Motor neuron (in vitro differentiated cells): ENCODE measurements at places on chromosomes 2 and 18.

GRCh38 chr2:105510761-105511528 lies 112.1 kb upstream of the FHL2 start:
- ATAC-seq: no peak

DNA sequence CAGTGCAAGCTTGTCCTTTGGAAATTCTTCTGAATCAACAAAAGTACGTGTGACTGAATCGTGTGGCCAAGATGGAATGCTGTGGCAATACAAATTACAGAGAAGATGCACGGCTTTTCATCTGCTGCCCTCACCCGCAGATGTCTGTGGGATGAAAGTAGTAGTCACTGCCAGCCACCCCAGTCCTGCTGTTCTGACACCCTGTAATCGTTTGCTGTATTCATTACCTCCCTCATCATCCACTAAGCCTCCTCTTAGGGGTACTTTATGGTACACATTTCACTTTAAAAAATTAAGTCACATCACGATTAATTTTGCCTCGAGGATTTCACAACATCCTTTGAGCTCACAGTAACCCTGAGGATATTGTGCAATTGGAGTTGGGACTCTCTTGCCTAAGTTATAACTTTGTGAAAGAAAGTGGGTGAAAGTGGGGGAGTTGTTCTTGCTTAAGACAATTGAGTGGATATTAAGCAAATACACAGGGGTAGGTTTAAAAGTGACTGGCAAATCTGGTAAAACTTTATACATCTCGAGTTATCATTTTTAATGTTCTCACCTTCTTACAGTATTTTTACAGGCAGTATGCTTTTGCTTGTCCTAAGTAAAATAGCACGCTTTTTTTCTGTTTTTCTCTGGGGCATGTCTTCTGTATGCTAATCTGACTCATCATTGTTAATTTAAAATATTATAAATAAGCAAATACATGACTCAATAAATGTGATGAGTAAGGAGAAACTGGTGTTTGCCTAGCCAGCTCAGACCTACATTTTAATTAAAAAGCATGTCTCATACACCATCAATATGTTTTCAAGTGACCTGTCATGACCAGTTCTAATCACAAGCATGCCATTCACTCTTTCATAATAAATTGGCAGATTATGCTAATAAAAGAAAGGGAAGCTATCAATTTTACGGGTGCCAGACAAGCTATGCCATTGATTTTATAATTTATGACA lies 680.9 kb downstream of the IRS1 start:
- ATAC-seq: peak; percentile 91

DNA sequence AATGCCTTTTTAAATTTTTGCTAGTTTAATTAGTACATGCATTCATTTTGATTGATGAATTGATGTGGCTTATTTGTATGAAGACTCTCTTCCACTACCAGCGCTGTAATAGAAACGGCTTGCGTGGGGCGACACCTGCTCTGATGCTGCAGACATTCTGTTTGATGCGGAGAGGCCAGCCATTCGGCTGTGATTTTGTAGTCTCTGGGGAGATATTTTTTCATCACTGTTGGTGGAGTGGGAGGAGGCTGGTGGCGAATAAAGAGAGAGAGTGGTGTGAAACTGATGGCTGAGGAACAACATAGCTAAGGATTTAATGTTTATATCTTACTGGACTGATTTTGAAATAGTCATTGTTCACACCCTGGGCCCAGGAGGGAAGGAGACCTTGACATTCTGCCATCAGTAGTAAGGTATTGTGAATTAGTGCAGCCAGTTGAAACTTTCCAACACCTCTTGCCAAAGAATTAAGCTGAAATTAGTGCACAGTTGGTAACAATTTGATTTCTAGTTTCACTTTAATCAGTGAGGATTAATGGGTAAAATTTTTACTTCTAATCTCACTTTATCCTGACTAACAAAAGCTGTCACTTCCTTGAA lies 224.1 kb downstream of the MTX2 start:
- ATAC-seq: no peak

DNA sequence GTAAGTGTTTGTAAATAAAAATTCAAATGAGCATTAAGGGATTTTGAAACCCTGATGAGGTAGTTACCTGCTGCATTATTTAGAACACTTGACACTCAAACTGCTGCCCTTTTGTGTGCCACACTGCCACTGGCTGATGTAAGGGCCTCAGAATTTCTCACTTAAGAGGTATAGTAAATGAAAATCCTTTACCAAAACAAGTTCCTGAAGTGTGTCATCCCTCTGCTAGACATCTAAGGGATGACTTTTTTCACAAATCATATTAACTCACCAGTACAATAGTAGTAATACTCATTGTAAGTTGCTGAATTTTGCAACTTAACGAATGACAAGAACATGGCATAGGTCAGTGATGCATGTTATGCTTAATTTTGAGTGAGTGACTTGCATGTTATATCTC lies 274.9 kb upstream of the UBE2E3 start:
- ATAC-seq: no peak

DNA sequence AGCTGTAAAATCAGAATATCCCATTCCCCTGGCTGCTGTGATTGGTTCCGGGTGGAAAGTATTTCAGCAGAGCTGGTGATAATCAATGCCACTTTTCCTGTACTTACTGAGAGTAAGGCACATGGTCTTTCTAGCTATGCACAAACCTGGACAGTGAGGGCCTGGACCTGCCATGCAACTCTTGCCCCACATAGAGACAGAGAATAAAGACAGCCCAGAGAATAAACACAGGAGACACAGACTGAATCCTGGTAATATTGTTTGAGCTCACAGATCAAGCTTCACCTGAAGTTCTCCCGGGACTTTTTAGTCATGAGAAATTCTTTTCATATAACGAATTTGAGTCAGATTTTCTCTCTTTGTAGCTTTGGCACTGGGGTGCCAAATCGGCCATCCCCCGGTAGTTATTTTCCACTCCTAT lies 81.9 kb downstream of the ACAA2 start:
- ATAC-seq: no peak

DNA sequence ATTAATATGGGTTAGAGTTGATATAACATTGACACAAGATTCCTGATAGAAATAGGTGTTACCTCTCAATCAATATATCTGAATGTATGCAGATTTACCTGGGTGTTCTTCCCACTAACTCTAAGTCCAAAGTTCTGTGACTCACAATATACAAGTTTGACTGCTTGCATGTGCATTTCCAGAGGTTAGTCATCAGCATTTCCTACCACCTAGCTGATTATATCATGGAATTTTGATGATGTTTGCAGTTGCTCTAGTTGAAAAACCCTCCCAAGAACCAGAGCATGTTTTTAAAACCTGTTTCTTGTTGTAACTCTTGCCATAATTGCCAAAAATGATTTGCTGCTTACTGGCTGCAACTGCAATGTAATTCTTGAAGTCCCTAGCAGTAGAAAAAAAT lies 15.0 kb upstream of the DSG1 start:
- ATAC-seq: no peak

- no peak for ATAC-seq
These were observed 48.7 kb downstream of the INPP5D start for GRCh38 chr2:233108611-233109490.

- no peak for ATAC-seq
These were observed 163.9 kb downstream of the DYSF start for GRCh38 chr2:71617266-71617665.

DNA sequence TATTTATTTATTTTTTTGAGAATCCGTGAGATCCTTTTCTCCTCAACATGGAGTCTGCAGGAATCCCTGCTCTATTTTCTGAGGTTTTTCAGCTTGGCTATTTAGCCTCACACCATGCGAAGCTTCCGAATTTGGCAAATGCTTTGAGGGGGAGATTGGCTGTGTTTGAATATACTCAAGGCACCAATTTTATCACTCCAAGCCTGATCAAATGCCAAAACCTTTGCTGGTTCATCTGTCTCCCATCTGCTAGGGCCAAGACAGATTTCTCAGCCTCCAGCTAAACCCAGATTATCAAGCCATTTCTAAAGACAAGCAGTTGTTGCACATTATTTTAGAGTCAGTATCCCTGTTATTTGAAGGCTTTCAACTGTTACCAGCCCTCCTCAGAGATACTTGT lies 295.7 kb downstream of the XIRP2 start:
- no peak for ATAC-seq

DNA sequence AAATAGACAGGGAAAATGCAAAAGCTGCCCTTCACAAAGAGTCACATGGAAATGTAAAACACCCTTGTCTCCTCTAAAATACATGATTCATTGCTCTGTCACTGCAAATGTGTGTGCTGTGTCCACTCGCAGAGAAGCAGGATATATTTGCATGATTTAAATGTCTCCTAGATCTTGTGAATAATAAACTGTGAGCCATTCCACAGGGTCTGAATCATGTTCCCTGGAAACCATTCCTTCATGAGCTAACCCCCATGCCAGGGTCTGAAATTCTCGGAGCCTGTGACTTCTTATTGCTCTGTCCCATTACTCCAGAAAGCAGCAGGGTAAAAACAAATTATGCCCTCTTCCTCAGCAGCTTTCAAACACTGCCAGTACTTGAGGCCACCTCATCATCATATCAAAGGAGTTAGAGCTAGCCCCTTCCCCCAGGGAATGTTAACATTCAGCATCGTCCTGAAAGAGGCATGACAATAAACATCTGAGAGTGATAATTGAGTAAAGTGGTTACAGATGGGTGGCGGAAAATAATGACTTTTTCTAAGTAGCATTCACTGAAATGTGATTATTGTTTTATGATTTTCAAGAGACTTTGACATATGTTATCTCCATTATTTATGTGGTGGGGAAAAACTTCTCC lies 11.7 kb upstream of the CNGA3 start:
- peak; percentile 92 for ATAC-seq

- no peak for ATAC-seq
These were observed 2.7 kb upstream of the ACTR3 start for GRCh38 chr2:113887009-113887792.

DNA sequence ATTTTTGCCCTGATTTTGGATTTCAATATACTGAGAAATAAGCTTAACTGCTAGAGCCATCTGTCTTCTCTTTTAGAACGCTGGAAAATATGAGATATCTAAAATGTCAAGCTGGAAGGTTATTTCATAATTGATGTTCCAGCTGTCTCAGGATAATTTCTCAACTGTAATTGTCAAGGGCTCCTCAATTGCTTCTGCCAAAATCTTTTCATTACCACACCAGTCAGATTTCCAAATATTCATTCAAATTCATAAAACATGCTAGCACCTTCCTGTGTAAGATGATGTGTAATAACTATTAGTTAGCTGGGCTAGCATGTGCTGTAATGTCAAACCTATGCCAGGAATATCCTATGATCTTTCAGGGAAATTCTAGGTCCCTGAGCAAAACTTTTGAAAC lies 88.1 kb downstream of the TNFRSF11A start:
- no peak for ATAC-seq

DNA sequence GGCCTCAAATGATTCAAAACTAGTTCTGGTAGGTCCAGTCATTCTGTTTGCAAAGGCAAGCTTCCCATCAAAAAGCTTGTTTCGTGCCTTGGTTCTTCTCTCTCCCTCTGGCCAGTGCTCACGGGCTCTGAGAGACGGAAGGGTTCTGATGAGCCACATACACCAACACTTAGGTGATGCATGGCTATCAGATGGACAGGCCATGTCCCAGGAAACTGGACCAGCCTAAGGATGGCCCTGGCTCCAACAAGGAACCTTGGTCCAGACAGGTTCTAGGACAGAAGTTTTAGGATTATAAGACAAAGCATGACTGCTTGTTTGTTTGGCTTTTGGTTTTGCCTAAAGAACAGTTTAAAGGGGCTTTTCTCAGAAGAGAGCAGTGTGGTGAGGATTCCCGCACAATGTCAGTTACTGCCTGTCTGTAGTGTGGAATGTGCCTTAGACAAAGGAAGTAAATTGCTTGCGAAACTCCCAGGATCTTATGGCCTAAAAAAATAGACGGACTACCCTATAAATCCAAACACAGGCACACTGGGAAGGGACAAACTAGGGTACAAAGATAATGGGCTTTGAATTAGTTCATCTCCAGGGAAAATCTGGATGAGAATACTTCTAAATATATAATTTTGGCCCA lies 10.3 kb downstream of the CYP1B1 start:
- ATAC-seq: no peak

DNA sequence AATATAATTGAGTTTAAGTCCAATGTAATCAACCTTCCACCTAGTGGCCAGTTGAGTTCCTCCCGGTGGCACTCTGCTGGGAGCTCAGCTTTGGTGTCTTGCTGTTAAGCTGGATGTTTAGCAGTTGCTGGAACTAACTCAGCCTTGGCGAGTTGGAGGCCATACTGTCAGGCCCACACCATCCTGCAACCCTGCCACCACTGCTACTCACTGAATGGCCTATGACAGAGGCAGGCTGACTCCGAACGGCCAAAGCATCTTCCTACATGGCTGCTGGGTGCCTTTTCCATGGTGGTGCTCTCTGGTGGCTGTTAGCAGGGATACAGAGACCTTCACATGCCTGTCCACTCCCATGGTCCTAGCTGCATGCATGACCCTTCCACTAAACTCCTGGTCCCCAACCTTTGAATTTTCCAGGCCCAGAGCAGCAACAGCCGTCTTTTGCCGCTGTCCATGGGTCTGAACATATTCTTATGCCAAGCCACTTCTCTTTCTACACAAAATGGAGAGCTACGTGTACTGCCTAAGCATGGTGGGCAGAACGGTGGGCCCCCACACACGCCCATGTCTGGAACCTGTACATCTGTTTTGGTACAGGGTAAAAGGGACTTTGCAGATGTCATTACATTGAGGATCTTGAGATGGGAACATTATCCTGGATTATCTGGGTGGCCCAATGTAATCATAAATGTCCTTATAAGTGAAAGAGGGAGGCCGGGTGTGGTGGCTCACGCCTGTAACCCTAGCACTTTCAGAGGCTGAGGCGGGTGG lies 15.0 kb upstream of the TRAF3IP1 start:
- no peak for ATAC-seq

DNA sequence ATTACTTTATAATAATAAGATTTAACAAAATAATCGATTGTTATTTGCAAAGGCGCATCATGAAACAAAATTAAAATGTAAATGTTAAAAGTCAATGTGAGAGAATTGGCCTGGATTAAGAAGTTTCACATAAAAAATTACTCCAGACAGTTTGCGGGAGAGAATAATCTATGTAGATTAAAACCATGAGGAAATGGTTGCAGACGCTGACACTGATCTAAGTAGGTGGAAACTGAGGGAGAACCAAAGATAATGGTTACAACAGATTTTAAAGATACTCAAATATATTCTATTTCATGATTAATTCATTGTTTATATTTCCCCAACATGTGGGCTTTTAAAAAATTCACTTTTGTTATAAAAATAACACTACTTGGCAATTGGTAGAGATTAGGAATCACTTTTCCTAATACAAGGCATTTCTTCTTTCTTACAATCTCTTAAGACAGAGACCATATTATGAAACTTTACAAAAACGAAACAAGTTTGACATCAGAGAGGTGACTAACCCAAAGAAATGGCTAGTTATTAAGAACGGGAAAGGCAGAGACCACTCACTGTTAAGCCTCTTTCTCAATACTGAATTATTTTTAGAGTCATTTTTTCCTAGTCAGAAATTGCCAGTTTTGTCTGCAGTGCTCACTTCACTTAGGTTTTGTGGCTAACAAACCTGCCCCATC lies 1.6 kb downstream of the KANSL1L start:
- no peak for ATAC-seq

GRCh38 chr2:74045454-74045853 lies 60.7 kb downstream of the TET3 start:
- ATAC-seq: no peak
